Esophagus mucosa (tissue), 1 donor: ENCODE measurements at places on chromosomes 7 and 10.

DNA sequence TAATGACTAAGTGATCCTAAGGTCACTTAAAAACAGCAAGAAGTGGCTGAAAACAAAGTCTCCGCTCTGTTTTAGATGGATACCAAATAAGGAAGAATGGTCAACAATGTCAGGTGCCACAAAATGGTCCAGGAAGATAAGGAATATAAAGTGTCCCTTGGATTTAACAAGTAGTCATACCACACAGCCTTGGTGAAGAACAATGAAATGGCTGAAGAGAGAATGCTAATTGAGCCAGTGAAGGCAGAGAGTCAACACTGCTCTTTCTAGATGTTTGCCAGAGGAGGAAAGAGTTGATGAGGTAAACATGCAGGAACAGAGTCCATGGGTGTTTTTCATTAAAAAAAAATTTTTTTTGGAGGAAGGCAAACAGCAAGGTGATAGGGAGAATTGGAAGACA is 2.1 kb upstream of the CASD1 start:
- no peak for ATAC-seq

GRCh38 chr10:5731559-5731958 is 46.9 kb downstream of the TASOR2 start:
- ATAC-seq = no peak

- ATAC-seq = no peak
Measured at GRCh38 chr7:78828317-78828716, 625.1 kb downstream of the MAGI2 start.

DNA sequence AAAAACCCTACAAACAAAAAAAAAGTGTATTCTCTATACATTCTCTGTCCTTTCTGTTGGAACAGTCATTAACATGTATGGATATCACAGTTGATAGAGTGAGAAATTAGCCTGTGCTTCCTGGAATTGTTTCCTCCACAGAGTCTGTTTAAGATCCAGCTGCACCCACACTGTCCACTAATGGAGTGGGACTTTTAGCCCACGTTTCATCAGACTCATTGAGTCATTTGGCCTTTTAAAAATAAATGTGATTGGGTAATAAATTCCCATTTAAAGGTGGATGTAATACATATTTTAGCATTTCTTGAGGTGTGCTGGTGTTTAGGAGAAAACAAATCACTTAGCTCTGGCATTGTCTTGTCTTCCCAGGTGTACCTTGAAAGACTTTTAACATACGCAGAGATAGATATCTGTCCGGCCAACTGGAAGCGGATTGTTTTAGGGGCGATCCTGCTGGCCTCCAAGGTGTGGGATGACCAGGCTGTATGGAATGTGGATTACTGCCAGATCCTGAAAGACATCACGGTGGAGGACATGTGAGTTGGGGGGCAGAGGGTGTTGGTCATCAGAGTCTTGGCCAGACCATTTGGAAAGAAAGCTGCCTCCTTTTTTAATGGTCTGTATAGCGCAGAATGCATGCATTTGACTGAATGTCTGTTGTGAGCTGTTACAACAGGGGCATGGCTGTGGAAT is 52.3 kb upstream of the GJD4 start:
- ATAC-seq = no peak

GRCh38 chr10:61857746-61858145 is 43.8 kb upstream of the ARID5B start:
- no peak for ATAC-seq
